ENCODE measurements at places on chromosomes 6 and 20.

GRCh38 chr6:21227486-21227885 is 366.1 kb upstream of the SOX4 start:
- DNase-seq, result no peak

- DNase-seq, result no peak
Observed at GRCh38 chr6:73704260-73704659, 8.3 kb downstream of the CD109 start.

GRCh38 chr20:19888269-19888671 is 128.9 kb upstream of the NAA20 start:
- DNase-seq, result no peak

- no peak for DNase-seq
Observed at GRCh38 chr20:3875378-3875974, 13.7 kb upstream of the PANK2 start.

DNA sequence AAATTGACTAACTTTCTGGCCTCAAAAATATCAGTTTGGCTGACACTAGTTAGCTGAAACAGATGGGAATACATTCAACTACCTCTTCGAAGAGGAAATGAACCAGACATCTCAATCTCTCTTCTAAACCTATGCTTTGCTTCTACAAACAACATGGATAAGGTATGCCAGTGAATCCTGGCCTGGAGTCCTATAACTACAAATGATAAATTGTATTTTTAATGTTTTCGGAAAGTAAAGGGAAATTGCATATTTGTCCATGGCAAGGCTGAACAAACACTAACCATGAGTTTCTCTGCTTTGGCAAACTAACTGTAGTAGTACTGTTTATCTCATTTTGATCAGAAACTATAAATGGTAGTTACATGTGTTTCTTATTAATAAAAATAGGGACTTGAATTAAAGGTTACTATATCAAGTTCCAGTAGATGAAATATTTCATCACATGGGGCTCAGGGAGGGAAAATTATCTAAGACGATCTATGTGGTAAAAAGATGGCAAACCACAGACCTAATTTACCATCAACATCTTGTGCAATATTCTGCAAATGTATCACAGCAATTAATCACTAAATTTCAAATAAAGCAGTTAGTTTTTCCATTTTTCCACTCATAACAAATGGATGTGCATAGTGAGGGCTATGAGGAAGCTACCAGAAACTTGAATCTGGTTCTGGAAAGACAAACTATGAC is 76.8 kb downstream of the COL12A1 start:
- no peak for DNase-seq

DNA sequence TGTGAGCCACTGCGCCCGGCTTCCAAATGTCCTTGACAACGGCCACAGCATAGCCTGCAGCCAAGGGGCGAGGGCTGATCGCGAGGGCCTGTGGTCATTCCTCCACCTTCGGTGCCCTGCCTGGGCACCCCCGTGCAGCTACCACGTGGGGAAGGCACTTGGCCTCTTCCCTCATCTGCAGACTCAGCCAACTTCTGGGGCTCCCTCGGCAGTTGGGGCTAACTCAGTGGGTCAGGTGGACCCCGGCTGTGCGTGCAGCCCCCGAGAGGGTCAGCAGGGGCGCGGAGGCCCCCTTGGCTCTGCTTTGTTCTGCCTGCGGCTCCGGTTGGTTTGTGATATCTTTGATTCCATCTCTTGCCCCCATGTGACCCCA is 52.9 kb upstream of the BHLHE23 start:
- DNase-seq, result no peak

- DNase-seq, result no peak
Observed at GRCh38 chr6:151651639-151652038, 155.8 kb upstream of the ESR1 start.

DNA sequence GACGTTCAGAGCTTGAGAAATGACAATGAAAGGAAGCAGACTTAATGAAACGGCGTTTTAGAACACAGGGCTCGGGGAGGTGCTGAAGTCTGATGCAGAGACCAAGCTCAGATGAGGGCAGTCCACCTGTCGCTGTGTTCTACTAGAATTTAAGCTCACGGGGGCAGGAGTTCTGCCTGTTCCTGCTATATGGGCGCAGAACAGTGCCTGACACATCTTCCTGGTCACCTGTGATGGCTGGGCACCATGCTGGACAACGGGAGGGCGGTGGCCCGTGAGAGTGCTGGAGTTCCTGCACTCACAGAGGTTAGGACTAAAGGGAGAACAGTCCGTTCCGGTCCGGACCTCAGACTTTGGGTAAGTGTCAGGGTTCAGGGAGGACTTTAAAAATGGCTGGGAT is 130.6 kb downstream of the ERMARD start:
- no peak for DNase-seq

GRCh38 chr6:30685157-30686008 is 1.1 kb downstream of the PPP1R18 start:
- no peak for DNase-seq

- no peak for DNase-seq
Observed at GRCh38 chr6:168967281-168967925, 286.2 kb downstream of the THBS2 start.

DNA sequence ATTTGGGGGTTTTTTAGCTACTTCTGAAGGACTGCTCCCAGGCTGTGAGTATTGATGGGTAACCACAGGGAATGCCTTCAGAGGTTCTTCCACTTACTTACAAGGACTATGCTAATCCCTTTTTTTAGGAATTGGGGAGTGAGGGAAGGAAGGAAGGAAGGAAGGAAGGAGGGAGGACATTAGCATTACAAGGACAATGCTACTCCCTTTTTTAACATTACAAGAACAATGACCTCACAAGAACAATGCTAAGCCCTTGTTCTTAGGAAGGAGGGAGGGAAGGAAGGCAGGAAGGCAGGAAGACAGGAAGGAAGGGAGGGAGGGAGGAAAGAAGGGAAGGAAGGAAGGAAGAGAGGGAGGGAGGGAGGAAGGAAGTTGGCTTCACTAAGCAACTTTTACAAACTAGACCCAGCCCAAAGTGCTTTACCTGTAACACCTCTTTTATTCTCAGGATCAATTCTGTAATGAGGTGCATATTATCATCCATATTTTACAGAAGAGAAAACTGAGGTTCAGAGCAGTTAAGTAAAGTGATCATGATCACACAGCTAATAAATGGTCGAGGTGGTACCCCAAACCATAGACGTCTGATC is 446.8 kb upstream of the JARID2 start:
- no peak for DNase-seq

DNA sequence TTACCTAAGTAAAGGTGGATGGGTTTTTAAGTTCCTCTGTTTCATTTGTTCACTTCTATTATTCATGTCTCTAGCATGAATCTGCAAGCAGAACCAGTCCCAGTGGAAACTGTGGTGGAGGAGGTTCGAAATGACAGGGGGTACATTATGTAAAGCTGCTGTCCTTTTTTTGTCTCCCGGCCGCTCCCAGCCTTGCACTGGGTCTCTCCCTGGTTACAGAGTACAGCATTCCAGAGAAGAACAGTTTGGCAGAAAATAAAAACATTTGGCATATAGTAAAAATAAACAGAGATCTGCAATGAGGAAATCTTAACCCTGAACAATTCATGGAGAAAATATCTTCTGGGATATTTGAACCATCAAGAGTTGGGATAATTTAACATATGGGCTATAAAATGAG is 34.6 kb upstream of the TAGAP start:
- no peak for DNase-seq

GRCh38 chr6:148580442-148580841 is 166.4 kb upstream of the UST start:
- DNase-seq, result no peak

DNA sequence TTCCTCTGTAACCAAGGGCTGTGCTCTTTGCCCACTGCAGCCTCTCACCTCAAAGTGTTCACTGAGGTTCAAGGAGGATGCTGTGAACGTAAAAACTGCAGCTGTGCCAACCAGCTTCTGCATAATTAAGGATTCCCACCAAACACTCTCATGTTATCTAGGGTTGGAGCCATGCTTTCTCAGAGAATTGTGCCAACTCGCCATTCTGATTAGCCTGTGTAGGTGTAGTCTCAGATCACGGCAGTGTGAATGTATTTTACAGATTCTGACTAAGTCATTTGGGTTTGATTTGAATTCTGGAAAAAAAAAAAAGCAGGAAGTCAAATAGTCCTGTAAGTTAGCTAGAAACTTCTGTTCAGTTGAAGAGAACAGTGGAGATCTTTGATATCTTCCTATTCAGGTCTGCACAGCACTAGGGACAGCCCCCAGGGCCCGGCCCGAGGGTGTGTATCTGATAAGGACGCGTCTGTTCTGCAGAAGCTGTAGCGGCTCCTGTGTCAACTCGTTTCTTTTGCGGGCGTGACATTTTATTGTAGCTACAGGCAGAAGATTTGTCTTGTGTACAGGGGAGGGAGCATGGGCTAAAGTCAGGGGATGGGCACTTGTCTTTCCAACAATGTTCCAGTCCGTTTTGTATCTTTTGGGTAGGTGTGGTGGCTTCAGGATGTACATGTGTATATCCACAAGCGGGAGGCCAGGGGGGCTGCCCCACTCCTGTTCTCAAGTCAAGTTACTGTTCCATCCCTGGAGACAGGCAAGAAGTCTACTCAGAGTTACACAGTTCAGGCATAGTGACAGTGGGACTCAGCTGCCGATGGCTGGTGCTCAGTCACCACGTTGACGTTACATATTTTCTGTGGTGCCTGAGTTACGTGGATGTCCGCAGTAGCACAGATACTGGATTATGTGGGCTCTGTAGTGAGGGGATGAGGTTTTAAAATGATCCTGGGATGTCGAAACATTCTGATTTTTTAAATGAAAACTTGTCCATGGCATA is 12.4 kb downstream of the IRF4 start:
- no peak for DNase-seq

DNA sequence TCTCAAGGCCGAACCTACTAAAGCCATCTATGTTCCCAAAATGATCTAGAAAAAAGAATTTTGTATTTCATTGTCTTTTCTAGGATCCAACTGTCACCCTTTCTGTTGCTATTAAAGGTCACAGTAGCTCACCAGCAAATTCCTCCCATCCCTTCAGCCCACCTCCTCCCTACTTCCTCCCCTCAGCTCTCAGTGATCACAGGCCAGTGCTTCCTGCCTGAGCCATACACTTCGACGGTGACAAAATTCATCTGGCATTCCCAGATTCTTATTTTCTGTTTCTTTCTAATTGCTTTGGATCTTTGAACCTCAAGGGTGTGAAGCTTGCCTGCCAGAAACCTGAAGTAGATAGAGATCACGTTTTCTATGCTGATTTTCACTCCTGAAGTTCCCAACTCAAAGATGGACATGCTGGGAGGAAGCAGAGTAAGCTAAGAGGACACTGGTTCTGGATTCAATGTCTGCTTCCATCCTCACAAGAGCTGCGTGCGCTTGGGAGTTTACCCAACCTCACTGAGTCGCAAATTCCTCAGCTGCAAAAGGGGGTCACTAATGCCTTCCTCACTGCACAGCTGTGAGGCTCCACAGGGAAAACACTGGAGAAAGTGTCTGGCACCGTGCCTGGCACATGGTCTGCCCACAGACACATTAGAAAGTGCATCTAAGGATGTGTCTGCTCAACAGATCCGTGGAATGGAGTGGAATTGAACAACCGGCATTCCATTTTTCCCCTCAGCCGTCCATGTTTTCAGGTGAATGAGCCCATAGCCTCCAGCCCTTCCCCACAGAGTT is 34.5 kb downstream of the MDGA1 start:
- DNase-seq, result no peak

- DNase-seq, result no peak
Observed at GRCh38 chr20:10939331-10939941, 265.6 kb upstream of the JAG1 start.
